Osteoblast (primary cell): ENCODE measurements at places on chromosomes 6 and 20. TPM values are rescaled to one million over a fixed set of nuclear protein-coding genes. Genes with fewer than 3 reads are reported as not detected.

DNA sequence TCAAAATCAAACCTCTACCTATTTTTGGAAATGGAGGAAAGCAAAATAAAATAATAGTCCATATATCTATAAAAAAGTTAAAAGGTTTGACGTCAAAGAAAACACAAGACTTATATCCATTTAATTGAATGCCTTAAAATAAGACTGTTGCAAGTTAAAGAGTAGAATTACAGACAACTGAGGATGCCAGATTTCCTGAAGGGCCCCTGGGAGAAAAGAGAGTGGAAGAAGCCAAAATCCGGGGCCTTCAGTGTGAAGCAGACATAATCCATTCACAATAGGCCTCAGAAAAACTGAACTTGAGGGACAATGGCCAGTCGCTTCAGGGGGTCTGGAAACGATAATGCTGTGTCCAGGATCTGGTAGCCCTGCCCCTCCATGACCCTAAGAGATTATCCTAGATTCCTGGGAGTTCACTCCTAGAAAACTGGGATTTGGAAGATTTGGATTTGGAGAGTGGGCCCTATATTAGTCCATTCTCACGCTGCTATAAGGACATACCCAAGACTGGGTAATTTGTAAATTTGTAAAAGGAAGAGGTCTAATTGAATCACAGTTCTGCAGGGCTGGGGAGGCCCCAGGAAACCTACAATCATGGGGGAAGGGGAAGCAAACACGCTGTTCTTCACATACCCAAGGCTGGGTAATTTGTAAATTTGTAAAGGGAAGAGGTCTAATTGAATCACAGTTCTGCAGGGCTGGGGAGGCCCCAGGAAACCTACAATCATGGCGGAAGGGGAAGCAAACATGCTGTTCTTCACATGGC, 94.0 kb upstream of the SLC2A12 start:
- no peak for DNase-seq

SLC17A3 gene
- not detected in 2 replicates for total RNA-seq

ID1 gene
- 56.3 and 82.5 TPM in 2 replicates for total RNA-seq

DNA sequence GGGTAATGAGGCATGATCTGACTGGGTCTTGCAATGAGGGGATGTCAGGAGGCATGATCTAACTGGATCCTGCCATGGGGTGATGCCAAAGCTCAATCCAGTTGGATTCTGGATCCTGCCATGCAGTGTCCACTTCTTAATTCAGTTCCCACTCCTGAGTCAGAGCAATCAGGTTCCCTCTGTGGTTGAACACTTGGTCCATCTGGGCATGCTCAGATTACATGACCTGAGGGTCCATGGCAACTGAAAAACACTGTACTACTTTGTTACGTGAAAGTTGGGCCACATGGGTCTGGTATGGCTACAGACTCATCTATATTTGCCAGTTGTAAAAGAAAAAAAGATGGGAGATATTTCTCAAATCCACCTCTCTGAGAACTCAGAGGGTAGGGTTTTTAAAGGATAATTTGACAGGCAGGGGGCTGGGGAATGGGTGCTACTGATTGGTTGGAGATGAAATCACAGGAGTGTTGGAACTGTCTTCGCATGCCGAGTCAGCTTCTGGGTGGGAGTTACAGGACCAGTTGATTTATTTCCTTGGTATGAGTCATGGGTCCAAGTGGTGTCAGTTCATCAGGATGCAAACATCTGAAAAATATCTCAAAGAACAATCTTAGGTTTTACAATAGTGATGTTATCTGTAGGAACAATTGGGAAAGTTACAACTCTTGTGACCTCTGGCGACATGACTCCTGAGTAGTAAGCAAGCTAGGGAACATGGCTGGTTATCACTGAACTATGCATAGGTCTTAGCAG, 21.6 kb downstream of the C6orf163 start:
- no peak for DNase-seq

DNA sequence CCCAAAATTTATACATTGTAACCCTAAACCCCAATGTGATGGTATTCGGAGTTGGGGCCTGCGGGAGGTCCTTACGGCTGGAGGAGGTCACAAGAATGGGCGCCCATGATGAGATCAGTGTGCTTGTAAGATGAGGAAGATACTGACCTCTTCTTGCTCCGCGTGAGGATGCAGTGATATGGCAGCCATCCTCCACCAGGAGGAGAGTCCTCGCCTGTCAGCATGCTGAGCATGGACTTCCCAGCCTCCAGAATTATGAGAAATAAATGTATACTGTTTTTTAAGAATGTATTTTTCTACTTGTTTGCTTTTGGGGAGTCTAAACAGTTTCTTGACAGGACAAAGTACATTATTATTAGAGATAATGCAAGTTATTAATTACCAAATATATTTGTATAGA, 8.7 kb upstream of the SYNDIG1 start:
- no peak for DNase-seq
